ENCODE measurements at places on chromosomes 3 and 15.
A peak's percentile ranks its signal among the peaks of the same experiment; 100 is the strongest.

GRCh38 chr15:80059786-80060355 is 395 bp downstream of the ZFAND6 start:
- peak; percentile 71 for DNase-seq

DNA sequence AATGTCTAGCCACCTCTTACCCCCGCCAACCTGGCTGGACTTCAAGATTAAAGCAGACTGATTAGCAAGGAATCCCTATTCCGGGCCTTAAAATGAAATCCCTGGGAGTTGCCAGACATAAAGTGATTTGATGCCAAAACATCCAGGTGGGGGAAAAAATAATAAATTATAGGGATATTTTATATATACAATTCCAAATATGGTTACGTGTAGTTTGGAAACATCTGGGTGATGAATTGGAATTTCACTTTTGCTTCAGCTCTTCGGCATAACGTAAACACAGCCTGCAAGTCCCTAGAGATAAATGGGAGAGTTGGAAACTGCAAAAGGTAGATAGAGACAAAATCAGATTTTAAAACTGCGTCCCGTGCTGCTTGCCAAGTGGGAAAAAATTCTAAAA is 545.5 kb upstream of the MDFIC2 start:
- DNase-seq = no peak

GRCh38 chr3:46565607-46566039 is 479 bp downstream of the LRRC2 start:
- DNase-seq = no peak

DNA sequence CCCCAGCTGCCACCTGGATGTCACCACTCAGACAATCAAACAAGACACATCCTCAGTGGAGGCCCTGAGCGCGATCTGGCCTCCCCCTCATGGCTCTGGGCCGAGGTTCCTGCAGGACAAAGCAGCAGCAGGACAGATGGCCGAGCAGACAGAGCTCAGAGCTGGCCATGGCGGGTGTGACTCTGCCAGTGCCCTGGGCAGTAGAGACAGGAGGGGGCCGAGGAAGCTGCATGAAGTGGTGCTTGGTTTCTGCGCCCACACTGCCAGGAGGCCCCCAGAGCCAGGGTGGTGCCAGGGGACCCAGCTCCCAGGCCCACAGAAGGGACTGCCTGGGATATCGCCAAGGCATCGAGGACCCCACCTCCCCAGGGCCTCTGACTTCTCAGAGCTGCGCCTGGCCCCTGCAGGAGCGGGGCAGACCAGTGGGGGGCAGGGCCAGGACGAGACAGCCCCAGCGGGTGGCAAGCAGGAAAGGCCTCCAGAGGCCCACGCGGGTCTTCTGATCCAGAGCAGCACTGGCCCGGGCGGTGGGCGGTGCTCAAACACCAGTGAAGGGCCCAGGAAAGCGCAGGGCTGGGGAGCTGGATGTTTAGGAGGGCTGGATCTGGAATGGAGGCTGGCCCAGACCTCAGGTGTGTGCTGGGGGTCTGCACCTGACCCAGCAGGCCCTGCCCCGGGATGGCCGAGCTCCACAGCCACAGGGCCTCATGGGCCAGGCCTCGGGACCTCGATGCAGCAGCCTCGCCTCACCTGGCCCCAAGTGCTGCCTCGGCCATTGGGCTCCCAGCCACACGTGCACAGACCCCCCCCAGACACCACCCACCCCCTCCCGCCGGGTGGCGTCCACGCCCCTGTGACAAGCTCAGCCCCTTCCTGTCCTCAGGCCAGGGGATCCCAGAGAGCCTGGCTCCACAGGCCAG is 76.0 kb downstream of the GOLGA8G start:
- DNase-seq = no peak

DNA sequence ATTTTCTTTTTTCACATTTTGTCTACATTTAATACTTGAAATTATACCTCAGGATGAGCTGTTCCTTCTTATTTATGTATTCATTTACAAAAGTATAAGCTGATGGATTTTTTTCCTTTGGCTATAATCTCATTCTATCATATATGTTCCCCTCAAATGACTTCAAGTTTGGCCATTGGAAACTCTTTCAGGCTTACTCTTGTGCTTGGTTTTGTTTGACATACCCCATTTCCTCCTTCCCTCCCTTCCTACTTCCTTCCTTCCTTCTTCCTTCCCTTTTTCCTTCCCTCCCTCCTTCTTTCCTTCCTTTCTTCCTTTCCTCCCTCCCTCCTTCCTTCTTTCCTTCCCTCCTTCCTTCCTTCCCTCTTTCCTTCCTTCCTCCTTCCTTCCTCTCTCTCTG is 697.1 kb upstream of the ARPP21 start:
- no peak for DNase-seq

DNA sequence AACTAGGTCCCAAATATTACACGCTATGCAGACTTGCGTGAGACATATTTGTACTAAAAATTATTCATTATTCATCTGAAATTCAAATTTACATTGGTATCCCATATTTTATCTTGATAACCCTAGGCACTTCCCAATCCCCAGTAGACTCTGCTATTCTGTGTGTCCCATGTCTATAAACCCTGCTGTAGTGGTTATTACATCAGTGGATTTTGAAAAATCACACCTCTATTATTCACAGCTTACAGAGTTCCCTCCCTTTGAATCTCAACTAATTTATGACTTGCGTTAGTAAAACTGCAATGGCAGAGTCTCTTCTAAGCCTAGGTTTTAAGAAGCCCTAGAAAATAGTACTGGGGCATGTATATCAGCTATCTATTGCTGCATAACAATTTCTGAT is 54.3 kb downstream of the TRIM69 start:
- no peak for DNase-seq

DNA sequence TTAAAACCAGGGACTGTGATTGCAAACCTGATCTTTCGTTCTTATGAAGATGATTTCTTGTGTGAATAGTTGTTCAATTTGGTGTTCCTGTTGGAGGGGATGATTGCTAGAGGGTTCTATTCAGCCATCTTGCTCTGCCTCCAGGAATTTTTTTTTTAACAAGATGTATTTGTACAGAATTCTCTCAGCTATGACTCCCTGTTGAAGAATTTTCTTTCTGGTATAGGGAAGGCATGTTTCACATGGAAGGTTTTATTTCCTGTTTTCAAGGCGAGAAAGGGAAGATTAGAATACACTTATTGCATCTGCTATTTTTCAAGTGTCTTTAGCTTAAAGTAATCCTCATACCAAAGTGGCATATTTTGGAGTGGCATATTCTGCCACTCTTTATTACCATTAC is 5.6 kb upstream of the LRRC34 start:
- no peak for DNase-seq

DNA sequence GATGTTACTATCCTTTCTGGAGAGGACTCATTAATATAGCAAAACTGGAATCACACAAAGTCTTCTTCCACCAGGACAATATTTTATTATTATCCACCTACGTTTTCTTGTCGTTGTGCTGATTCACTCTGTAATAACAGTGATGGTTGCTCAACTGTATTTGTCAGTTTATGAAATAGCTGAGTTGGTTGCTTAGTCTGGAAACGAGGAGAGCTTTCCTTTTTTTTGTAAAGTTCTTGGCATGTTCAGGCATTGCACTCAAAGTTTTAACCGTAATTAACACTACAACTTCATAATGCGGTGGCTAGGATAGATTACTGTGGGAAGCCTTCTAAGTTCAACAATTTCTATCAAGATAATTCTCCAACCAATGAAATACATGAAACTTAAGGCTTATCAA is 131.2 kb downstream of the RAP2B start:
- no peak for DNase-seq

DNA sequence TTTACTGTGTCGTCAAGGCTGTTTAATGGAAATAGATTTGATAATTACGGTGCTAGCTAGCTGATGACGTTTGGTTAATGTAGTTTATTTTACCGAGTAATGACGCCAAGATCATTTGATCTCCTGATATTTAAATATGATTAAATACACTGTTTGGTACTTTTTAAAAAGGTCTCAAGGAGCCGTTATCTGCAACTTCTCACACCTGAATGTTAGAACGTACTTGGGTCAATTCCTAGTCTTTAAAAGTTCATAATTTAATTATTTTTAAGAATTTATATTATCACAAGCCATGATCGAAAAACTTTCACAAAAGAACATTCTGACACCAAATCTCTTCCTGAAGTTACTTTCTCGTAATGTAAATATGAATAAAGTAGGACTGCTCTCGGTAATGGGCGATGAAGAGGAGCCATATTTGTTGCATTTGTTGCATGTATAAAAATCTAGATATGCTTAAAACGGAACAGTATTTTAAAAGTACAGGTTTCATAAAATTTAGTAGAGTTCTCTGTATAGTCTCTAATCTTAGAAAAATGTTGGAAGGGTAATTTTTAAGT is 16.2 kb upstream of the CHD2 start:
- DNase-seq = no peak

- no peak for DNase-seq
Measured at GRCh38 chr15:56910801-56911200, 7.6 kb upstream of the TCF12 start.

DNA sequence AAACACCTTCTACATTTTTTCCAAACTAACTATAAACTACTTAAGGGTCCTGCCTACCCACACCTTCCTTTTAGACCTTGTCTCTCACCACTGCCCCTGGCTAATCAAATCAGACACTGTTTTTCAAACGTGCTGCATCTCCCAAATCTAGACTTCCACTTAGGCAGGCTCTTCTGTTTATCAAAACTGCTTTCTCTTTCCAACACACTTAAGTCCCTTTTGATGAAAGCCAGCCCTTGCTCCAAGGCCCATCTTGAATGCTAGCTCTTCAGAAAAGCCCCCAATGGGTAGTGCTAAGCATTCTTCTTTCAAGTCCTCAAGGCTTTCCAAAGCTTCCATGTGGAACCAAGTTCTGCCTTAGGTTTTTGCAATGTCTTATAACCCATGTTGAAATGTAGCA is 888.3 kb downstream of the TUSC7 start:
- no peak for DNase-seq

- DNase-seq = no peak
Measured at GRCh38 chr15:28182216-28182615, 83.1 kb upstream of the OCA2 start.

DNA sequence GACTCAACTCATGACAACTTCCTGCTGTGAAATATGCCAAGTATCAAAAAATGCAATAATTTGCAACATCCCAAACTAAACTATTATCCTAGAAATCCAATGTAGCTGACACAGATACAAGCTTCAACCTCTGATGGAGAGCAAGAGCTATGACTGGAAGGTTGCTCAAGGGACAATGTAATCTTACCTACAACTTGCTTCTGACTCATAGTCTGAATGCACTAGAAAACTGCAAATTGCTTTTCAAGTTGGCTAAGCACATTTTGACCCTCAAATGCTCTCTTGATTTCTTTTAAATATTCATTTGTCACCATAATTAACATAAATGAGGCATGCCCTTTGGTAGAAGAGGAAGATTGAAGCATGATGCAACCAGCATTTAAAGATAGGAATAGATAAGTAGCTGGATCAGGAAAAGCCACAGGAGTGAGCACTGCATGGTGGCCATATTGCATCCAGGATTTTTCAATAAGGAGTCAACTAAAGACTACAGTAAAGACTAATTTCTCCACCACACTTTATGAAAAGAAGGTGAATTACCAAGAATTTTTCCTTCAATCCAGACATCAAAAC is 630.8 kb upstream of the GBE1 start:
- DNase-seq = no peak

- DNase-seq = no peak
Measured at GRCh38 chr3:141250828-141251227, 19.2 kb downstream of the PXYLP1 start.

DNA sequence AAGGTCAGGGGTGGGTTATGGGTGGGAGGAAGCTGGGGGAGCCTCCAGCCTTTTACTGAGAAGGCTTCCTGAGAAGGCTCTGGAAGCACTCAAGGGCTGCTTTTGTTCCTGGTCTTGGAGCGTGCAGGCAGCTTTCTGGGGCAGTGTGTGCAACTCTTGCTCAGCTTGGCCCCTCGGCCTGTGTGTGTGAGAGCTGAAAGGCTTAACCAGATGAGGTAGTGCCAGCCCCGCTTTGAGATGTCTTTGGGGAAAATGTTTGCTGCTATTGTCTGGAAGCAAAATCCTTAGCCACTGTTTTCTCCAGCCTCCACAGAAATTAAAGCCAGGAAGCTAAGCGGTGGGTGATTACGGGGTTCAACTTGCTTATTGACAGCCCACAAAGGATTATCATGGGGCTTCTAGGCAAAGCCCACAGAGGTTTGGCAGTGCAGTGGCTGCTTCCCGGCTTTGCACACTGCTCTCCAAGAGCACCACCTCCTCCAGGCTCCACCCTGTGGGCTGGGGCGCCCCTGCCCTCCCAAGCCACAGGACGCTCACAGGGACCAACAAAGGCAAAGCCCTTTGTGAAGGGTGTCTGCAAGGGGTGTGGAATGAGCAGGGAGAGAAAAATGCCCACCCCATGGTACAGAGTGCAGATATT is 121.7 kb upstream of the TLE3 start:
- DNase-seq = no peak

DNA sequence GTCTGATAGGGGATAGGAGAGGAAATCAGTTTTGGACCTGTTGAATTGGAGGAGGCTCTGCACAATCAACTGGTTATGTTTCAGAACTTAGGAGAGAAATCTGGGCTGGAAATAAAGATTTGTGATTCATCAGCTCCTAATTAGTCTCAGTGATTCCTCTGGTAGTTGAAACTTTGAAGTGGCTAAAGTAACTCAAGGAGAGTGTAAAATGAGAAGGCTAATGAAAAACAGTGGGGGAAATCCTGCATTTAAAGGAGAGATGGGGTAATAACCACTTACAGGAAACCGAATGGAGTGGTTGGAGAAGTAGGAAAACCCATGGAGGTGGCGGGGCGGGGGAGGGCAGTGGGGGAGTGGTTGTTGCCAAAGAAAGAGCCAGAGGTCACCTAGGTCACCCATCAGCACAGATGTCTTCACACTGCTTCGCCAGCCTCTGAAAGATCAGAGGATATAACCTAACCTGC is 32.6 kb downstream of the MAP2K5 start:
- DNase-seq = no peak

- no peak for DNase-seq
Measured at GRCh38 chr3:105862217-105862616, 6.6 kb downstream of the CBLB start.

DNA sequence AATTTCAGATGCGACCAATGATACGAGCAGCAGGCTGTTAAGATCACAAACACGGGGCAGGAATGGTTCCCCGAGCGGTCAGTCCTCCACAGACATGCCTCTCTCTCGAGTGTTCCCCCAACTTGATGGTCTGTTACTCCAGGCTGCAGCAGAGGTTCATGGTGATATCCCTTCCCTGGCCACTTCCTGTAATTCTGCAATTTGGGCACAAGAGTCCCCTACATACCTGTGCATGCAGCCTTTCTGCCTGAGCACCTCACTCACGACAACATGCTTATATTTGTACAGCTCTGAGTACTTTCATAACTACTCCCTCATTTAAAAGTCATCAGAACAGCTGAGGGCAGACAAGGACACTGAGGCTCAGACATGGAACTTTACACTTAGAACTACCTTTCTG is 408.1 kb upstream of the NR2F2 start:
- DNase-seq = no peak

DNA sequence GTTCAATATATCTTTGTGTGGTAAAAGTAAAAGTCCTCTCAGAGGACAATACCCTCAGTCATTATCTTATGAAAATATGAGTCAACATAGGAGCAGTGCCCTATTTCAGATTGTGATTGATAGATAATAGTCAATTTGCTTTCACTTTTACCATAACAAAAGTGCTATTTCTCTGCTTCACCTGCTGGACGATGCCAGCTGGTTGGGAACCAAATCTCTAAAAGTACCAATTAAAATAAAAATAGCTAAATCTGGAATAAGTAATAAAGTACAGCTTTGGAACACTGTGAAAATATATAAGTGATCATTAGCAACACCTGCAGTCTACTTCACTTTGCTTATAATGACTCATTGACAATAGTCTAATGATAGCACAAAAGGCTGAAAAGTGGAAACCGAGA is 390.3 kb upstream of the AGTR1 start:
- no peak for DNase-seq

Data from stimulated activated CD4-positive, alpha-beta T cell treated with anti-CD3 and anti-CD28 coated beads, Interleukin-4, amount 100 ng/mL, for 48 hours (primary cell).